SHP77 treated with DMSO at 0.1 percent for 48 hours (cell line): ENCODE measurements at places on chromosomes 3 and 15.
A peak's percentile ranks its signal among the peaks of the same experiment; 100 is the strongest.

GRCh38 chr3:101172516-101172915 is 147.9 kb downstream of the IMPG2 start:
- no peak for DNase-seq

DNA sequence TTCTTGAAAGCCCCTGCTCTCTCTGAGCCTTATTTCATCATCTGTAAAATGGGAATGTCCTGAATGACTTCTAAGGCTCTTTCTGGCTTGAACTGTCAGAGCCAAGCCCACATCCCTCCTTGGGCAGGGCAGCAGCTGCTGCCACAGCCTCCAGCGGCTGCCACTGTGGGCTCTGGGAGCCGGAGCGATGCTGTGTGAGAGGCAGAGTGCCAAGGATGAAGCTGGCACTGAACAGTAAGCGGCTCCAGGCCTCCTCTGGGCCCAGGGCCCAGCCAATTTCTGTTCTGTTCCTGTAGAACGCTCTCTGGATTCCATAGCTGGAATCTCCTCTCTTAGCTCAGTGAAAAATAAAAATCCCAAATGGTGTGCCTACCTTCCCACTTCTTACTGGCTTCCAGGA is 4.4 kb downstream of the CPLX3 start:
- DNase-seq: no peak

- no peak for DNase-seq
Observed at GRCh38 chr15:39699516-39700374, 82.9 kb downstream of the FSIP1 start.

DNA sequence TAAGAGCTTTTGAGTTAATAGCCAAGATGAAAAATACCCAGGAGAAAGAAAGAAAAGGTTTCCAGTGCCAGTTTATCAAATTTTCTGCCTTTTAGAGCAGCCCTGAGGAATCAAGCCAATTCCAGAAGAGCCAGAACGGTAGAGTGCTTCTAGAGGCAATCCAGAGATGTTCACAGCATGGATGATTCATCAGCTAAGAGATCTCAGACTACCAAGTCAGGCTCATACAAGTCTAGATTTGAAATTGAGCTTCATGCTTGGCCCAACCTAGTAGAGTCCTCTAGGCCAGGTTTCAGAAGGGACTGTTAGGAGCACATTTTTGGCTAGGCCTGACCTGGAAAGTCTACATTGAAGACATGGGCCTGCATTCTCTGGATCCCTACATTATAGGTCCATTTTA is 15.5 kb downstream of the WDR48 start:
- DNase-seq: no peak

GRCh38 chr3:48634661-48635221 is 520 bp downstream of the SLC26A6 start:
- no peak for DNase-seq

GRCh38 chr15:91967935-91968606 is 114.6 kb downstream of the SLCO3A1 start:
- no peak for DNase-seq

DNA sequence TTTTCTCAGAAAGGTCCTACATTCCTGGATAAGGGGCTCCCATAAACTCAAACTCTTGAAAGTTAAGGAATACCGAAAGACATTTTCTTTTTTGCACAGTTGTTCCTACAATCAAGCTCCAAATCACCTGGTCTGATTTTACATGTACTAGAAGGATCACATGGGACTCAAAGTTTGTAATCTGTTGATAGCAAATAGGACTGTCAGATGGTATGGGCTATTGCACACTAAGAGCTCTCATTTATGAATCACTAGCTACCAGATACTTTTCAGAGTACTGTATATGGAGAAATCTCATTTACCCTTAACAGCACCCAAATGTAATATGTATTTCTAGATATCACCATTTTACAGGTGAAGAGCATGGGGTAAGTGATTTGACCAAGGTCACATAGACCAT is 49.5 kb upstream of the CMSS1 start:
- DNase-seq: no peak

DNA sequence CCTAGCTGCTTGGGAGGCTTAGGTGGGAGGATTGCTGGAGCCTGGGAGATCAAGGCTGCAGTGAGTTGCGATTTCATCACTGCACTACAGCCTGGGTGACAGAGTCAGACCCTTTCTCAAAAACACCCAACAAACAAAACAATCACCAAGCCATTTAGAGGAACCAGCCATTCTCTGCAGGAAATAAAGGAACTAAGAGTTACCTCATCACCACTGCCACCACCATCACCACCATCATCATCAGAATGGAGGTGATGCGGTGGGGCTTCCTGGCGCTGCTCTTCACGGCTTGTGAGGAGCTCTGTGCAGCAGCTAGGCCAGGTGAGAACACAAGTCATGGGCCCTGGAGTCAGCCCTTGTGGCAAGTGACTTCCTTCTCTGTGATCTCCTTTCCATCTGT is 37.7 kb upstream of the KLHL25 start:
- no peak for DNase-seq

GRCh38 chr3:138445236-138445635 is 10.8 kb downstream of the ESYT3 start:
- no peak for DNase-seq

DNA sequence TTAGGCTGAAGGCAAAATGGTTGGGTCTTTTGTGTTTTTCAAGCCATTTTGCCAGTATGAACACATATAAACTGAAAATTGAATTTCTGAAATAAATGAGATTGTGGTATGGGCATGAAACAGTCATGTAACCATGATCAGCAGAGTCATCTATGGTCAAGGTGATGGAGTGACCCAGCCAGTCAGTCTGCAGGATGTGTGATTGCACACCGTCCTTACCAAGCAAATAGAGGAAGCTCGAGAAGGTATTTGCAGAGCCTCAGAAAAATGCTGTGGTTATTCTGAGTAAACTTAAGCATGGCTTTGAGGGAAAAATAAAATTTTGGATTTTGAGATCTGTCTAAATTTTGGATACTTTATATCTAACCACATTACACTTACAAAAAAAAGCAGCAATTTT is 95.9 kb upstream of the RNF7 start:
- no peak for DNase-seq

GRCh38 chr15:101145362-101145761 is 106.5 kb downstream of the CHSY1 start:
- DNase-seq: no peak

- no peak for DNase-seq
Observed at GRCh38 chr3:144128108-144128892, 156.7 kb downstream of the DIPK2A start.

DNA sequence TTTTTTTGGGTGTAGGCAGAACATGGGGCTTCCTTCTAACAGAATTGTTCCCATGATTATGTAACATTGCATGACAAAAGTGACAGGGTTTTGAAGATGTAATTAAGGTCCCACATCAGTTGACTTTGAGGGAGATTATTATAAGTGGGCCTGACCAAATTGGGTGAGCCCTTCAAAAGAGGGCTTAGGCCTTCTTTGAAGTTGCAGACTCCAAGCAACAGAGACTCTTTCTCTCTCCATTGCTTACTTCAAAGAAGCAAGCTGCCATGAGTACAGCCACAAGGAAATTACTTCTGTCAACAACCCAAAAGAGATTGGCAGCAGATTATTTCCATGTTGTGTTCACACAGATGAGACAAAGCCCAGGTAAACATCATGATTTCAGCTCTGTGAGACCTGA is 348.2 kb downstream of the PDCD6IP start:
- DNase-seq: no peak

- DNase-seq: peak; percentile 56
Observed at GRCh38 chr15:75307778-75308390, 25.2 kb downstream of the GOLGA6D start.
